Activated CD4-positive, alpha-beta T cell treated with anti-CD3 and anti-CD28 coated beads for 36 hours (primary cell): ENCODE measurements at places on chromosomes 2 and 18. TPM values are rescaled to one million over a fixed set of nuclear protein-coding genes. Genes with fewer than 3 reads are reported as not detected.

- peak; percentile 87 for DNase-seq
Observed at GRCh38 chr2:197168705-197169104, 141.9 kb downstream of the ANKRD44 start.

CSRNP3 gene
- total RNA-seq, result not detected

- peak; percentile 44 for DNase-seq
Observed at GRCh38 chr2:203909261-203909967, 27.1 kb upstream of the ICOS start.

DNA sequence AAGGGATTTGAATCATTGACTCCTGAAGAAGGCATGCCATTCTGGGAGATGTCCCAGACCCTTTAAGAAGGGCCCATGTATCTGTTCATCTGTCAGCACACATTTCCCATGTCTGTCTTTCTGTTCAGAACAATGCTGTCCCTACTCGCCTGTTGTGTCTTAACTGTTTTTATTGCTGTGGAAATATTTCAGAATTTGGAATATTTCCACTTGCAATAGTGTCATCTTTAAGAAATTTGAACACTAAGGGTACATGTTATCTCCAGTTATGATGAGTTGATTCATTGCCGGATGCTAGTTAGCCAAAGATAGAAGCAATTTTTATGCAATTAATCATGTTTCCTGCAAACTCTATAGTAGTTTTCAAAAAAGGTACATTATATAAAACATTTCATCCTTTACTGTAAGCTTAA is 36.9 kb upstream of the NT5C1B start:
- no peak for DNase-seq

GRCh38 chr2:179338681-179339080 is 74.0 kb upstream of the SESTD1 start:
- no peak for DNase-seq

DNA sequence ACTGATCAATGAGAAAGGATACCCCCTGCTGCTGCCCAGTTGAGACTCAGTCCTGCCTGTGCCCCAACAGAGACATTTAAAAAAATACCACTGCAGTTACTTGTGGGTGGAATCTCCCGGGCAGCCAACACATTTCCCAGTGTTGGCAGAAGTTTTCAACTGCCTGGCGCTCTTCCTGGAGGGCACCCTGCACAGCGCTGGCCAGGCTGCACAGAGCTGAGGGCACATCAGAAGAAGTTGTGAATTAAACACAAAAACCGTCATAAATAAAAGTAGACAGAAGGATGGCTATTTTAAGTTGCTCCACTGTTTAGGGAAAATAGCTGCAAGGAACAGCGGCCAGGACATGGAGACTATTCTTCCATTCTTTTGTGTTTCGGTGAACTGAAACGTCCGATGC is 110.2 kb upstream of the THOC1 start:
- DNase-seq, result no peak

ARMC9 gene
- total RNA-seq, result 2.5 TPM

CNDP2 gene
- 128 TPM for total RNA-seq

DNA sequence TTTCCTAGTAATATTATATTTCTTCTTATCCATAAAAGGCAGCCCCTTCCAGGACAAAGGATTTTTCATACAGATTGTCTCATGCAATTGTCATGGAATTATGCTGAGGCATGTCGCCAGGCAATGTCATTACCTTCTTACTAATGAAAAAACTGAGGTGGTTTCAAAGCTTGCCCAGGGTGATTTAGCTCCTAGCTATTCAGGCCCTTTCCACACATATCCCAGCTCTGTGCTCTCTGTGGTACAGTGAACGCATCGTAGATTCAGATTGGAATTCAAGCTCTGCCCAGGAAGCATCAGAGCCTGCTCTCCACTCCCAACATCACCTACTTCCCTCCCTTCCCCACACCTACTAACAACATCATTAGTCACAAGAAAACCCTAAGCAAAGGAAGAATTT is 60.1 kb downstream of the ATP8B1 start:
- no peak for DNase-seq

DNA sequence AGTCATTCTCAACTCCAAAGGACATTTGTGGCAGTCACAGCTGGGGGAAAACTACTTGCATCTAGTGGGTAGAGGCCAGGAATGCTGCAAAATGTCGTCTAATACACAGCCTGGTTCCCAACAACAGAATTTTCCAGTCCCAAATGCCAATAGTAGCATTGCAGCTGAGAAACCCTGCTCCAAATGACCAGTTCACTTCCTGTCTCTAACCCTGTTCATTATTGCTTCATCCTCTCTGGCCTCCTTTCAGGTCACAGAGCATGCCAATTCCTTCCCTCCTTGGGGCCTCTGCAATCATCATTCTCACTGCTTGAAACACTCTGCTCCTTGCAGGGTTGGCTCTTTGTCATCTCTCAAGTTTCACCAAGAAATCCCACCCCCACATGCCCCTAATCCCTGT is 139.1 kb downstream of the IRS1 start:
- DNase-seq, result no peak

PAIP2B gene
- 2.3 TPM for total RNA-seq

DNA sequence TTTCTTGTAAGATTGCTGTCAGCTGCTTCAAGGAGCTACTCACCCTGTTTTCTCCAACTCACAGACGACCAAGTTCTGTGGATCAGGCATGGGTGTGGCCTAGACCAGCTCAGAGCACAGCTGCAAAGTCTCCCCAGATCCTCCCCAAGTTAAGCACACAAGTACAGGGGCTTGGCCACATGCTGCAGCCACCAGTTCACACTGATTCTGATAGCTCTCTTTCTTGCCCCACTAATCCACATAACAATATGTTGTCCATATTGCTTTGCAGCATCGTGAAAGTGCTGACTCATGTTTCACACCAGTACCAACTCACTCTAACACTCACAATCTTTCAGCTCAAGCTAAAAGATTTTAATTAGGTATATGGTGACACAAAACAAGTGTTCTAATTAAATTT is 437.0 kb downstream of the PARD3B start:
- no peak for DNase-seq

EVX2 gene
- not detected for total RNA-seq

DNA sequence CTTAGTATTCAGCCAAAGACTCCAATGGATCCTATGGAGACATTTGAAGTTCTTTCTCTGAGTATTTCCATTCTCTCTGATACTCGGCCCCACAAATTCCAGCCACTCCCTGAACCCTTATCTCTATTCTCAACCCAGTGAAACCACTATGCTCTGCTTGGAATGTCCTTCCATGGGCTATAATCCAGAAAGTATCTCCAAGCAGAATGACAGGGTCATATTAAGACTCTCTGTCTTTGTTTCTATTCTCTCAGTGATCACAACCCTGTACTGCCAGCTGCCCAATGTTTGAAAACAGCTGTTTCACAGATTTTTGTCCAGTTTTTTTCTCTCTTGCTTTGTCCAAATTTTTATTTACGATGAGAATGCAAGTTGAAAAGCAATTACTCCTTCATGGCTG is 21.9 kb downstream of the CHMP3 start:
- DNase-seq, result no peak

DNA sequence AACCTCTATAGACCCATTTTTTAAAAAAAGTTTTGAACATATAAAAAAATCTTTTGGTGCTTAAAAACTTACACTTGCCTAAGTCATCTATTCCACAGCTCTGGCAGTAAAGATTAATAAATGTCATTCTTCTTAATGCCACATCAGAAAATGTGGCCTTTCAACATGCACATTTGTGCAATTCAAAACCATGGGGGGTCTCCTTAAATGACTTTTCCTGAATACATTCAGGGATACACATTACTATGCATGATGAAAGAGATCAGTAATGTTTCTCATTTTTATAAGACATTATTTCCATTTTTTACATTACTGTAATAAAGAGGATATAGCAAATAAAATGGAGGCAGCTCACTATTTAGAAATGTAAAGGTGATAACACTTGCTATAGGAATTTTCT is 142.3 kb downstream of the RBM43 start:
- DNase-seq, result no peak

PREB gene
- total RNA-seq, result 59.9 TPM

- peak; percentile 71 for DNase-seq
Observed at GRCh38 chr2:65435625-65436168, 3.3 kb upstream of the SPRED2 start.

- DNase-seq, result no peak
Observed at GRCh38 chr2:55019526-55020258, 30.6 kb downstream of the RTN4 start.

- no peak for DNase-seq
Observed at GRCh38 chr2:137178951-137179377, 413.6 kb downstream of the THSD7B start.

MAPK4 gene
- not detected for total RNA-seq

- no peak for DNase-seq
Observed at GRCh38 chr2:151845884-151846283, 17.7 kb upstream of the ARL5A start.

DNA sequence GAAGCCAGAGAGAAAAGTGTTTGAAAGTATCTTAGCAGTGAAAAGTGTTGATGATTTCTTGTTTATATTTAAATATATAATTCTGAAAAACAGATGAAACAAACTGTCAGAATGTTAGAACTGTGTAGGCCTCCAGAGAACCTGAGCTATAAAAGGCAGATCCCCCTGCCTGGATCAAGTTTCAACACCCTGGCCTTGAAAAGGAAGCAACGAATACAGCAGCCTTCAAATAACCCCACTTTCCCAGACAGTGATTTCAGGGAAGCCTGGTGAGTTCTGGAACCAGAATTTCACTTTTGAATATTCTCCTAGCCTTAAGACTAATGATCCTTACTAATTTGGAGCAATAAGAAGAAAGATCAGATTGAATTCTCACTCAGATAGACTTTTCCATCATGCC is 13.3 kb upstream of the TRIM43 start:
- no peak for DNase-seq

DNA sequence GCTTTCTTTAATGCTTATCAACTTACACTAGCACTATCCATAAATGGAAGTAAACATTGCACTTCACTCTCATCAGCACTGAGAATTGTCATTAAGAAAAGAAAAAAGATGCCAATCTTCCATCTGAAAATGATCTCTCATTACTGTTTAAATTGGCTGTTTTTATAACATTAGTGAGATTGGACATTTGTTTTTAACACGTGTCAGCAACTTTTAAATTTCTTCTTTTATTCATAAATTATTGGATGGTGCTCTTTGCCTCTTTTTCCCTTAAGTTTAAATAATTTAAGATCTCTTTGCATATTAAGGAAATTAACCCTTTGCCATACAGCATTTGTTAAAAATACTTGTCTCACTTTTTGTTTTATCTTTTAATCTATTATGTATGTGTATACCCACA is 146.5 kb upstream of the CHST9 start:
- DNase-seq, result no peak

DNA sequence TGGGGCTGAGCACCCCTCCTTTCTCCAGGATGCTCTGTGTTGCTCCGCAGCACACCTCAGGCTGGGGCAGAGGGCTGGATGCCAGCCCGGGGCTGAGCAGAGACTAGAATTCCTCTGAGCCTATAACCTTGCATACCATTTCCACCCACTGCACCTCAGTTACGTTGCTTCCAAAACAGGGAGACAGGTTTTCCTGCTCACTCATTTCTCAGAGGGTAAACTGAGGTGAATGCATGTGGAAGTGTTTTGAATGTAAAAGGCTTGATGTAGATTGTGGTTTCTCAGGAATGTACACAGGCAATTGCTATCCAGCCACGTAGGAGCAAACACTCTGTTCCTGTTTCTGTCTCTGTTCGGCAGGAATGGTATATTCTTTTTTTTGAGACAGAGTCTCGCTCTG is 45.3 kb downstream of the EDAR start:
- DNase-seq, result no peak

DNA sequence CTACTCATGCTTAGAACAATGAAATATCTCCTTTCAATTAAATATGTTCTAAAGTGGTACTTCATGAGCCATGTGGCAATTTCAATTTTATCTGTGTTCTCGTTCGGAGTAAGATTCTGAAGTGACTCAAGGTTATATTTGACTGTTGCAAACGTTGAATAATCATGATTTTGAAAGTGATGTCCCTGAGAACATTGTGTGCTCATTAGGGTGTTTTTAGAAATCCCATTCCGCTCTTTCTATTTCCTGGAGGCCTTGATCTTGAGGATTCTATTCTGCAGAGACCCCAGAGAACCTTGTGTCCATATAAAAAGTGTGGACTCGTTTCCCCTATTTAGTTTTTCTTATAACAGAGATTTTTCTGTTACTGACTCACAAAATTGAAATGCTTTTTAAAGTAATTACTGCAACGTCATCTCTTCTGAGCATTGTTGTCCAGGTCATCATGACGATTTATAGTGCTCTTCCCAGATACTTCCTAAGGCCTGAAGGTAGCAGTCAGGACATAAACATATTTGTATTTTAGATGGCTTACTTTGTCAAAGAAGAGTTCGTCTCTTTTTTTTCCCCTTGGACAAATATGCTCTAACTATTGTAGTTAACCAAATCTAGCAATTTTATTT is 27.2 kb downstream of the IL1R2 start:
- DNase-seq, result no peak

DNAJC5G gene
- total RNA-seq, result not detected

DNA sequence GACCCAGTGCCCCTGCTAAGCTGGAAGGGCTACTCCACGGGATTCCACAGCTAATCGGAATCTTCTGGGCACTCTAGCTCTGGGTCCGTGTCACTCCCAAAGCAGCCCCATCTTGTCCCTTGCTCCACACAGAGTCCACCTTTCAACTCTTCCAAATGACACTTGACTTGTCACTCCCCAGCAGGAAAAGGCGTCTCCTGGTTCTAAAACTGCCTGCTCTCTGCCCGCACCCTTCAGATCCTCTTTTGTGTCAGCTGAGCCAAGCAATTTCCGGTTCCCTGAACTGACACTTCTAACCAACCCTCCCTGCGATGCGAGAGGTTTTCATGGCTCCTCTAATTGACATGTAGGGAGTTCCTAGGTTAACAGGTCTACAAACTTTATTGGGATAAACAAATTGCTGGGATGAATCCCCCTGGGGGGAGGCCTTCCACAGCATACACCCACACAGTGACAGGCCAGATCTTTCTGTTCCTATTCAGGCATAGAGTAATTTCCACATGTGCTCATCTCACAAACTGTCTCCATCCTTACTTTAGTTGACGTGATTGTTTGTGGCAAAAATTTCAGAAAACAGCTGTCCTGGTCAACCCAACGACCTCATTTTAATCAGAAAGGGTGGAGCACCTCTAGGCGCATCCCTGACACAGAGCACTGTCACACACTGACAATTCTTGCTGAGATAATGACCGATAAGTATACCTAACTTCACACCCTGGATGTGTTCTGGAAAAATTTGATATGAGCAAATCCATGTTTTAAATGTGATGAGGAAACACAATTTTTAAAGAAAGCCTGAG is 104.9 kb downstream of the RBMS1 start:
- peak; percentile 69 for DNase-seq

- DNase-seq, result no peak
Observed at GRCh38 chr18:56409736-56410135, 228.7 kb downstream of the TXNL1 start.

UCN gene
- total RNA-seq, result 1.5 TPM
